ENCODE measurements at places on chromosomes 11 and 22. TPM values are rescaled to one million over a fixed set of nuclear protein-coding genes. Genes with fewer than 3 reads are reported as not detected.

TSPAN32 gene
- total RNA-seq: 26.7 TPM

ALDH3B1 gene
- total RNA-seq: 4.7 TPM

HBB gene
- total RNA-seq: 421 TPM

FBLN1 gene
- total RNA-seq: 79.4 TPM

GRCh38 chr11:287821-288477 lies 977 bp upstream of the PGGHG start:
- peak; percentile 26 for DNase-seq

DNA sequence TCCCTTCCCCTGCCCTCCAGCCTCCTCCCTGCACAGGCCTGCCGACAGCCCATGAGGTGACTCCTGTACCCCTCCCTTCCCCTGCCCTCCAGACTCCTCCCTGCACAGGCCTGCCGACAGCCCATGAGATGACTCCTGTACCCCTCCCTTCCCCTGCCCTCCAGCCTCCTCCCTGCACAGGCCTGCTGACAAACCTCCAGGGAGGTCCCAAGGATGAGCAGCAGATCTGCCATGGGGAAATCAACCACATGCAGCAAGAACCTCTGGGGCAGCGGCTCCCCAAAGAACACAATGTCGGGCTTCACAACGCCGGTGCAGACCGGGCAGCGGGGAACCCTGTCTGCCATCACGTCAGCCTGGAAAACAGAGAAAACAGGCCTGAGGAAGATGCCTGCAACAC lies 12.3 kb downstream of the SIRT3 start:
- DNase-seq: no peak

DNA sequence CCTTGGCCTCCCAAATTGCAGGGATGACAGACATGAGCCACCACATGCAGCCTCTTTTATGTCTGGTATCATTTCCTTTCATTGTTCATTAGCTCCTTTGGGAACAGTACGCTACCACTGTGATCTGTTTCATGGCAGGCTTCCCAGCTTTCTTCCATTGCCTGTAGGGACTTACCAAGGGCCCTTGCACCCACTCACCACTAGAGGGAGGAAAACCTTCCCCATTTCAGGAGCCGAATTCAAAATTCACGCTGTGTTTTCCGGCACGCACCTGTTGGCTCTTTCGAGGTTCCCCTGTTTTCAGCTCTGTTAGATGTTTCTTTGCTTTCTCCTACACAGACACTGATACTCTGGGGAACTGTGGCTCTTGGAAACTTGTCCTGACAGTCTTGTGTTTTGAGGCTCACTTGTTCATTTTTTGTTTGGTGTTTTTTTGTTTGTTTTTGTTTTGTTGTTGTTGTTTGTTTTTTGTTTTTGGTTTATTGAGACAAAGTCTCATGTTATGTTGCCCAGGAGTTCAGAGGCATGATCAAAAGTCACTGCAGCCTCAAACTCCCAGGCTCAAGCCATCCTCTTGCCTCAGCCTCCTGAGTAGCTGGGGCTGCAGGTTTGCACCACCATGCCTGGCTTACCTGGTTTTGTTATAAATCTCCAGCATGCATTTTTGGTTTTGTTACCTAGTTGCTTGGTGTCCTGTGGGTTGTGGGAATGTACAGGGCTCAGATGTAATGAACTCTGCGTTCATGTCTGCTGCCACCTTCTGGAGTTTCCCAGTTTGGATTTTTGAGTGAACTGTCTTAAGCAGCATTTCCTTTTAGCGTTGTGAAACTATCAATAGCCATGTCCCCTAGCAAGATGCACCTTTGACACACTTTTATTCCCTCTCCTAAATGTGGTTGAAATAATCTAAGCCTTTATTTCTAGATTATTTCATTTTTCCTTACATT lies 2.3 kb downstream of the KRTAP5-11 start:
- peak; percentile 77 for DNase-seq

DNA sequence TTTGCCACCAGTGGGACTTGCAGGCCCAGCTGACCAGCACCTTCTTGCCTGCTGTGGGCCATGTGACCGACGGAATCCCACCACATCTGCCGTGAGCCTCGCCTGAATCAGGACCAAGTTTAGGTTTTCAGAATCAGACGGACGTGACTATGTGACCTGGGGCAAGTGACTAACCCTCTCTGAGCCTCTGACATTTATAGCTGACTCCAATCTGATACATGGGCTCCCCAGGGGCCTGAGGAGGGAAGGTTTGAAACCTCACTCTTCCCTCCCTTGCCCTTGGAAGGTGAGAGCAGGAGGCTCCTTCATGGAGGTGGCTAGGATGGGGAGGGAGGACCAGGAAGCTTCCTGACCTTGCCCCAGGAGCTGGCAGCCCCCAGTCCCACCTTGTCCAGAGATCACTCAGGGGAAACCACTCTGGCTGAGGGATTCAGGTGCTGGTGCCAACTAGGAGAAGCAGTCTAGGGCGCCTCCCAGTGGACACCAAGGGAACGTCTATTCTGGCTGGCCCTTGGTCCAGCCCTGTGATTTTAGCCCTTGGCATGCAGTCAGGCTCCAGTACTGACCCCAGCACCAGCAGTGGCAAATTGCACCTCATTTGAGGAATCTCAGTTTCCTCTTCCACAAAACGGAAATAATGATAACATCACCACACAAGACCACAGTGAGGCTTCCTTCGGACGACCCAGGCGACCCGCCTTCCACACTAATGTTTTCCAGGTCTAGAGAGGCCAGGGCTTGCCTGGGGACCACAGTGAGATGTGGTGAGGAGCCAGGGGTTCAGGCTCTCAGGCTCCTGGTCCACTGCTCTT lies 47.2 kb upstream of the SYT7 start:
- peak; percentile 77 for DNase-seq

- DNase-seq: no peak
Measured at GRCh38 chr11:89489930-89490329, 1.2 kb downstream of the NOX4 start.

GRCh38 chr11:102318469-102318868 lies 1.2 kb downstream of the BIRC3 start:
- no peak for DNase-seq

GRCh38 chr11:57460758-57461749 lies 726 bp downstream of the RTN4RL2 start:
- DNase-seq: no peak

DNA sequence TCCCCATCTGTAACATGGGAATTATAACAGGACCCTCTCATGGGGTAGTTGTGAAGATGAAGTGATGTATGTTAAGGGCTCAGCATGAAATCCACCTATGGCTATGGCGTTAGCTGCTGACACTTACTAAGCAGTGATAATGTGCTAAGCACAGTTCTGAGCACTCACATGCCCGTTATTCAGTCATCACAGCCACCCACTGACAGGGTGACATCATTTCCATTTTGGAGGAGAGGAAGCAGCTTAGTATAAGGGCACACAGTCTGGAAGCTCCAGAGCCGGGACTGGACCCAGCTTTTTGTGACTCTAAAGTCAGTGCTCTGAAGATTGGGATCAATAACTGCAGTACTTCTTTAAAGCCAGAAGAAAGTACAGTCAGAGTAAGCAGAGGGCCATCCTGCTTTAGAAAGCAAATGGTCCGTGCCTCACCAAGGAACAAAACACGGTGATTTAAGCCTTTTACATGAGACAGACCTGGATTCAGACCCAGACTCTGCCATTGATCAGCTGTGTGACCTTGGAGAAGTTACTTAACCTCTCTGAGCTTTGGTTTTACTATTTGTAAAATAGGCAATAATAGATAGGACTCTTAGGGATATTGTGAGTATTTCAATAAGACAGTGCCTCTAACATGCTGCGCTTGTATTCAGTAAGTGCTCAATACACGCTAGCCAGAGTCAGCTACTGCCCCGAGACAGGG lies 61.5 kb downstream of the SGSM1 start:
- no peak for DNase-seq

DNA sequence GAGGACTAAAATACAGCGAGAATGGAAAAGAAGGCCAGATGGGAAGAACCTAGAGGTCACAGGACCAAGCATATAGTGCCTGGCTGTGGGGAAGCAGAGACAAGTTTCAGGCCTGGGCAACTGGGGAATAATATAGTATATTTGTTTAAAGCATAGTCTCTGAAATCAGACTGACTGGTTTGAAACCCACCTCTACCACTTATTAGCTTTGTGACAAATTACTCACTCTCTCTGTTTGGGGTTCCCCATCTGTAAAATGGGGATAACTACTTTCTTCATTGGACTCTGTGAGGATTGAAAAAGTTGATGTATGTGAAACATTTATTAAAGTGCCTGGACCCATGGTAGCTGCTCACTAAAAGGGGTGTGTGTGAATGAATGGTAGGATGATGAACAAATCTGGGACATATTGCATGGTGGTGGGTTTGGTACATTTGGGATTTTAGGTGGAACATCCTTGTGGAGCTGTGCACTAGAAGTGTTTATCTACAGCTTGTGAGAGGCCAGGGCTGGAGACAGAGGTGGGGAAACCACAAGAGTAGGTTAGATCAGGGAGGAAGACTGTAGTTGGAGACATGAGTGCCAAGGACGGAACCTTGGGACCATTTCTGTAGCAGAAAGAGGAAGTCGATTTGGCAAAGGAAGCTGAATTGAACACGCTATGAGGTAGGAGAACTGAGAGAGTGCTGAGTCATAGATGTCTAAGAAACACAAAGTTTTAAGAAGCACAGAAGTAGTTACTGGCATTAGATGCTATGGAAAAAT lies 52.6 kb downstream of the SWAP70 start:
- DNase-seq: no peak

DNA sequence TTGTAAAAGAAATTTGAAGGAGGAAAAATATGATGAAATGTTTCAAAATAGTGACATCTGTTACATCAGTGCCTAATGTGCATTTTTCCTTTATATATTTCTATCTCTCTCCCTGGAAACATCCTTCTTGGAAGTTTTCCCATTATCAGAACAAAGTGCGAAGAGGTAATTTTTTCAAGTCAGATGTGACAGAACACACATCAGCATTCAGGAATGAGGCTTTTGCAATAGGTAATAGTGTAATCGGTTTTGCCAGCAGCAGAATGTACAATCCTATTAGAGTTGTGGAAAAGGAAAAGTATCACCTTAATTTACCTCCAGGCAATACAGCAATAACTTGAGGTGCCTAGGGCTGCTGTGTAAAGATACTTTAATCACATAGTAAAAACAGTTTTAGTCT lies 275.8 kb downstream of the FAT3 start:
- DNase-seq: no peak

GRCh38 chr11:50188040-50188439 lies 155.4 kb downstream of the OR4C45 start:
- DNase-seq: no peak

DNA sequence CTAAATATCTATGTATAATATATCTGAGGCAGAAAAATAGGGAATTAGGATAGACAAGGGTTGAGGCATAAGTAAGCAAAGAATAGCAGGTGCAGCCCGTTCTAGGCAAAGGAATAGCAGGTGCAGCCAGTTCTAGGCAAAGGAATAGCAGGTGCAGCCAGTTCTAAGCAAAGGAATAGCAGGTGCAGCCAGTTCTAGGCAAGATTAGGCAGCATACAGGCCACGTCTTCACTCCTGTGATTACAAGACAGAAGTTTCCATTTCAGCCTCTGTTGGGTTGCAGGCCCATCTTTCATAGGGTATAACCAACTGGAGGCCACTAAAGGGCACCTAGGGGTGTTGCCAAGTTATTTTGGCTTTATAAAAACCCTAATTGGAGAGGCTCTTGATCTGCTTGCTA lies 28.8 kb upstream of the CHORDC1 start:
- no peak for DNase-seq

DNA sequence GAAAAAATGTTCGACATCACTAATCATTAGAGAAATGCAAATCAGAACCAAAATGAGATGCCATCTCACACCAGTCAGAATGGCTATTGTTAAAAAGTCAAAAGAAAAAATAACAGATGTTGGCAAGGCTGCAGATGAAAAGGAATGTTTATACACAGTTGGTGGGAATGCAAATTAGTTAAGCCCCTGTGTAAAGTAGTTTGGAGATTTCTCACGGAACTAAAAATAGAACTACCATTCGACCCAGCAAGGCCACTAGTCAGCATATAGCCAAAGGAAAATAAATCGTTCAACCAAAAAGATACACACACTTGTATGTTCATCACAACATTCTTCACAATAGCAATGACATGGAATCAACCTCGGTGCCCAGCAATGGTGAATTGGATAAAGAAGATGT lies 503.2 kb downstream of the OPCML start:
- DNase-seq: no peak

All from heart right ventricle (tissue), 16 donors.